Stimulated activated CD4-positive, alpha-beta T cell treated with anti-CD3 and anti-CD28 coated beads, Interleukin-4, amount 100 ng/mL, for 24 hours (primary cell): ENCODE measurements at places on chromosomes 6 and 20.

DNA sequence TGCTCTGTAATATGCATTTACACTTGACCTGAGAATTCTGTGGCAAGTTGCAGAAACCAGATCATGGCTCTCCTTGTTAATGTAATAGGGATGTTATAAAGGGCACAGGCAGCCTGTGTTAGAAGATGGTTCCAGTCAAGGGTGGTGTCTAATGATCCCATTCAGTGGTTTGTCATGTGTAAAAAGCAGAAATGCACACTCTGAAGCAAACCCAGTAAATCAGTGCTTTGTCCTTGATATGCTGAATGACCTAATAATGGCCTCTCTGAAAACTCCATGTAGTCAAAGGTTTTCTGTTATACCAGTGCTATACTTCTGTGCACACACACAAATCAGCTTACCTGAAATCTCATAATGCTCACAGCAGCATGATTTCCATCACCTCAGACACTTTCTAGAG lies 66.2 kb downstream of the SOBP start:
- DNase-seq = no peak

- no peak for DNase-seq
Observed at GRCh38 chr6:130840050-130840449, 12.8 kb downstream of the SMLR1 start.

DNA sequence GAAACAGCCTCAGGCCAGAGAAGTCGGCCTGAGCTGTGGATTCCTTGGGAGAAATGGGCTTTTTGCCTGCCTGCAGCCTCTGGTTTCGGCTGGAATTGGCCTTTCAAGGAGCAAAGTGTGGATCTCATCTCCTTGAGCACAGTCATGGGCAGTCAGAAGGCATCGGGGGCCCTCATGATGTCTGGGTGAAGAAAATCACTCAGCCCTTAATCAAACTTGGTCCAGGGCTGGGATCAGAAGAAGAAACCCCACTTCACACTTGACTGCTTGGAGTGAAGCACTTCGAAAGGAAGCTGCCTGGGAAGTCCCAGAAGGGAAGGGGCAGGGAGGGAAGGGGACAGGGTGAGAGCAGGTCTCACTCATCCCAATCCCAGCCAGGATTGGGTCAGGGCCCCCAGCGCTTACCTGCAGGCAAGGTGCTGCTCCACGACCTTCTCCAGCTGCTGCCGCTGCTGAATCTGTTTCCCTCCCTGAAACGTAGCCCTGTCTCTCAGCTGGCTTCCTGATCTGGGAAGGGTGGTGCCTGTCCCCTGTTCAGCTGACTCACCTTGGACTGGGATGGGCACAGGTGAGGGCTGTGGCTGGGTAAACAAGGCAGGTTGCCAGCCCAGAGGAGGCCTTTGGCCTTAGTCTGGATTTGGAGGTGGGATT lies at the start of gene SDCBP2:
SDCBP2 (minus strand) TSS at position 460 of the 651 bp plus-strand sequence. CDS start 8,723 bp downstream, outside the sequence.
- DNase-seq = peak; percentile 2

GRCh38 chr6:56663344-56663743 lies 20.7 kb upstream of the DST start:
- DNase-seq = no peak

DNA sequence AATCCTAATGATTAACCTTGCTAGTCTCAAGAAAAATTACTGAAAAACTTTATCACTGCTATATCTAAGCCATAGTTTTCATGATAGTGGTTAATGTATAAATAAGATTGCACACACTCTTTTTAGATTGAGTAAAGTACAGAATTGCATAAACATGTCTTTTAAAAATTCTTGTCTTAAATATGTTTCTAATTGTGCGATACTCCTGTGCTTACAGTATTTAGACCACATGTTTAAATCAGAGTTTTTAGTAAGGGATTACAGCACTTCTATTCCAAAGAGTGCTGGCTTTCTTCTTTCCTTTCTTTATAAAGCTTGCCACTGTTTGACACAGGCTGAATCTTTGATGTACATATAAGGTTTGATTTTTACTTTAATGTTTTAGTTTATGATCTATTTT lies 36.8 kb upstream of the RGS17 start:
- DNase-seq = no peak

DNA sequence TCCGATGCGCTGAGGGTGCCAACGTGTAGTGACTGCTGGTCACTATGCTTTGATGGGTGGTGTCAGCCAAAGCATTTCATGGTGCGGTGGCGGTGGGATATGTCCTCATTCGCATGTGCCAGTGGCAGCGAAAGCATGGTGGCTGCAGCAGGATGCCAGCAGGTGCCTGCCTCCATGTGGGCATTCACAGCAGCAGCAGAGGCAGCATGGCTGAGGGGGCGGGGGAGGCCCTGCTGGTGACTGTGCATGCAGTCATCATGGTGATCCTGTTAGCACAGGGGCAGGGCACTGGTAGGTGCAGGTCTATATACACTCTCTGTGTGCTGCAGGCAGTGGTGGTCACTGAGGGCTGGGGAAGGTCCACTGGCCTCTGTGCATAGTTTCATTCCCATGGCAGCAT lies 22.0 kb downstream of the FIG4 start:
- peak; percentile 11 for DNase-seq

- DNase-seq = no peak
Observed at GRCh38 chr6:158471339-158471738, 88.6 kb upstream of the TMEM181 start.

GRCh38 chr20:61647702-61648101 lies 395.6 kb downstream of the CDH4 start:
- DNase-seq = no peak

DNA sequence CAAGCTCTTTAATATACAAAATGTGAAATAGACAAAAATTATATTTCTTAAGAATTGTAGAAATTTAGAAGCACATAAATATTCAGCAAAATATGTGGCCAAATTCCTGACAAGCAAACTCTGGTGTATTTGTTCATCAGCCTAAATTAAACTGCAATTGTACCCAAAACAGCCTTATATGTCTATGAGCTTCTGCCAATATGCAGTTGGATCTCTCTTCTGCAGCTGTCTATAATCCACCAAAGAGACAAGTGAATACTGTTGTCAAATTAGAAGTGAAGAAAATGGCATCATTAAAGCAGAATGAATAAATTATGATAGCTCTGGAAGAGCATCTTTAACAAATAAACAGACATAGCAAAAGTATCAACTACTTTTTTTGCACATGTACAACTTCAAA lies 755.7 kb downstream of the GRIK2 start:
- DNase-seq = no peak

GRCh38 chr6:84967389-84967788 lies 203.0 kb upstream of the TBX18 start:
- no peak for DNase-seq

DNA sequence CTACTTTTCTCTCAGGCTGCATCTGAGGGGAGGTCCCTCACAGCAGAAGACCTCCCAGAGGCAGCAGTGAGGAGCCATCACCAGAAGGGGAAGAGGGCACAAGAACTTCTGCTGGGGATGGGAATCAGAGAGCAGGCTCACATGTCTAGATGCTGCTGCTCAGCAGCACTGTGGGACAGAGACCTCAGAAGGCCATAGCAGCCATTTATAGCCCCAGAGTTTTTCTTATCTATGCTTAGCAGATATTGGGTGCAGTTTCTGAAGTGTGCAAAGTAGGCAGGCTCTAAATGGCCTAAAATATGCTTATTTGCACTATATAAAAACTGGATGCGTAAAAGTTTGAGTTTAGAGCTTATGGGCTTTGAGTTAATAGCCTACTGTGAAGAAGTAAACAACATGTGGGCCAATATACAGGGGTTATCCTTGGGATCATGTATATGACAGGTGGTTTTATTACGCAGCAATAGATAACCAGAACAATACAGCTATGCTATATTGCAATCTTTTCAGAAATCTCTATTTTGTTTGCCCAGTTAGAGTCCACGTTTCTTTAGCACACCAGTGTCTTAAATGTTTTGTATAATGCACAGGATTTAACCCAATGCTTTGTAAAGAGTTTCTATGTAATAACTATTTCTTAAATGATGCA lies 60.2 kb upstream of the TMEM244 start:
- DNase-seq = no peak

- no peak for DNase-seq
Observed at GRCh38 chr6:150907383-150907782, 41.9 kb downstream of the MTHFD1L start.
